ENCODE measurements at places on chromosomes 6 and 20.

- DNase-seq, result no peak
Measured at GRCh38 chr6:132974122-132974521, 159.8 kb downstream of the RPS12 start.

GRCh38 chr6:20377623-20378265 lies 23.9 kb upstream of the E2F3 start:
- DNase-seq, result no peak

DNA sequence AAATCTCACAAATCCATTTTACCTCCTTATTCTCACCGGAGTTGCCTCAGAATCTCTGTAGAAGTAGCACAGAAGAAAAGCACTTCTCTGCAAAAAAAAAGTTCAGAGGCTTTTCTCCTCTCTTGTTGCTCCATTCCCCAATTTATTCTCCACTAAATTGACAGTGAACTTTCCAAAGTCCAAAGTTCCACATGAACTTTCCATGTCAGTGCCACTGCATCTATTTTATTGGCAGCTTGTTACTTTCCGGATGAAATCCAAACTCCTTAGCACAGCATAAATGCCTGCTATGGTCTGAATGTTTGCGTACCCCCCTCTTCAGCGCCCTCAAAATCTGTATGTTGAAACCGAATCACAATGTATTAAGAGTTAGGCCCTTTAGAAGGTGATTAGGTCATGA lies 77.0 kb upstream of the MAP7 start:
- no peak for DNase-seq

DNA sequence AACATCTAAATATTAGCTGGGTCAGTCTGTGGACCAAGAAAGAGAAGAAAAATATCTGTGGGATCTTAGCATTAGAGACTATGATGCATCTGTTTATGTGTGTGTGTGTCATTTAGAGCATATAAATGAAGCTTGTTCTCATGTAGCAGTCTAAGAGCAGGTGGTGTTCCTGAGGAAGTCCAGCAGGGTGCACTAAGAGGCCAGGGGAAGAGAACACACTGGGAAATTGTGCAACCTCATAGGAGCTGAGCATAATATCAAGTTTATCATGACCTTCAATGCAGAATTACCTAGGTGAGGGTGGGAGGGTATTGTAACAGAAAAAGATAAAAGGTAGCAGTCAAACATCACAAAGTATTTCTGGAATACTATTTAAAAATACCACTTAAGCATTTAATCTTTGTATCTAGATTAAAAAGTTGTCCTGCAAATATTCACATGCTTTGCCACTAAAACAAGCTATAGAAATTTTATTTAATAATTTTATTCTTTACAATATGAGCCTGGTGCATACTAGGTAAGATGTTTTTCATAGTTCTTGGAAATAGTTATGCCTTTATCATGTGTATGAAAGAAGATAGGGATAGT lies 80.5 kb downstream of the SMPDL3A start:
- no peak for DNase-seq

- no peak for DNase-seq
Measured at GRCh38 chr6:67608099-67608749, 1026.9 kb upstream of the ADGRB3 start.

DNA sequence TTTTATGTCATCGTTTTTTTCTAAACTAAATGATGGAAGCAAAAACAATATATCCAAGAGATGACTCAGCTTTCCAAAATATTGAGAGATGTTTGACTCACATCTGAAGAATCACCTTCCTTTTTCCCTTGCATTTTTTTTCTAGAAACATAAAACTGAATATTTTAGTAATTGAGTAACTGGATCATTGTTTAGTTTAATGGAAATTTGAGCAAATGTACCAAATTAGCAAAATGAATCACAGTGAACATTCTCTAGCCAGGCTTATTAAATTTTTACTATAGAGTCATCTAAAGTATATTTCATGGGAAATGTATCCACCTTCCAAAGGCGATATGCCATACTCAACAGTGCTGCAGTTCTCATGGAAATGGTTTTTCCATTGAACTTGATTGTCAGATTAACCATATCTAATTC lies 145.5 kb downstream of the TENT5A start:
- no peak for DNase-seq

DNA sequence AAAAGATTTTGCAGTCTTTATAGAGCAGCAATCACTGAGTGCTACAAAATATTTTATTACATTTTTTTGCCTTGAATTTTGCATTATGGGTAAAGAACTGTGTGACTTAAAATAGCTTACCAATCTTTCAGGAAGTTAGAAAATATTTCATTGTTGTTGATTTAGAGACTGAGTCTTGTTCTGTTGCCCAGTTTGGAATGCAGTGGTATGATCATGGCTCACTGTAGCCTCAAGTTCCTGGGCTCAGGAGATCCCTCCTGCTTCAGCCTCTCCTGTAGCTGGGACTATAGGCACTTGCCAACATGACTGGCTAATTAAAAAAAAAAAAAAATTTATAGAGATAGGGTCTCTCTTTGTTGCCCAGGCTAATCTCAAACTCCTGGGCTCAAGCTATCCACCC lies 100.8 kb downstream of the ADGRB3 start:
- DNase-seq, result no peak
